ENCODE measurements at places on chromosomes 3 and 15.

GRCh38 chr3:34687671-34688070 is 889.2 kb downstream of the PDCD6IP start:
- no peak for DNase-seq

GRCh38 chr3:6125520-6125919 is 735.4 kb upstream of the GRM7 start:
- no peak for DNase-seq

GRCh38 chr3:10303785-10304184 is 11.0 kb upstream of the GHRL start:
- DNase-seq, result no peak

DNA sequence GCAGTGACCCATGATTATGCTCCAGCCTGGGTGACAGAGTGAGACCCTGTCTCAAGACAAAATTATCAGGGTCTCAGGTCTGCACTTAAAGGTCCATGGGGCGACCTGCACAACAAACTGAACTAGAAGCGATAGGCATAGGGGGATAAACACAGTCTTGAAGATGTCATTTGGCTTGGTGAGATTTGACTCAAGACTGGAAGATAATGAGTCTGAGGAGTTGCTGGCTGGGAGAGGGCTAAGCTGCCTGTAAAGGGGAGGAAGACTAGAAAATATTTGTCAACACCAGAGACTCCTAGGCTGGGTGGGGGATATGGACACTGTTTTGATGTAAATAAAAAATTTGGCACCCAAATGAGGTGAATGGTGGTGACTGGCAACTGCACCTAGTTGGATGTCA is 19.8 kb downstream of the GHRL start:
- DNase-seq, result no peak

GRCh38 chr3:188126276-188126675 is 27.7 kb upstream of the LPP start:
- no peak for DNase-seq

DNA sequence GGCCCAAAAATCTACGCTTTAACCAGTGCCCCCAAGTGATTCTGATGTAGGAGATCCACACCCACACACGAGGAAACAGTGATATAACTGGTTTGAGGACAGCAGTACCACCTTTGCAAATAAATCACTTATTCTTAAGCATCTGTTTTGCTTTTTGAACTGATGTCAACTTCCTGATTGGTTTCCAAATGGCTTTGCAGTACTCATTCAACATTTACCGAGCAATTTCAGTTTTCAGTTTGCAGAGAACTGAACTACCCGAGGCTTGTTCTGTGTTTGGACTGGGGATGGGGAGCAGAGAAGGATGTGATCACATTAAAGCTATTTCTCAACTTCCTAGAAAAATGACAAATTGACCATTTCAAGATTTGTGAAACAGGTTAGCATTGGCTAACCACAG is 1.1 kb upstream of the GYG1 start:
- no peak for DNase-seq

DNA sequence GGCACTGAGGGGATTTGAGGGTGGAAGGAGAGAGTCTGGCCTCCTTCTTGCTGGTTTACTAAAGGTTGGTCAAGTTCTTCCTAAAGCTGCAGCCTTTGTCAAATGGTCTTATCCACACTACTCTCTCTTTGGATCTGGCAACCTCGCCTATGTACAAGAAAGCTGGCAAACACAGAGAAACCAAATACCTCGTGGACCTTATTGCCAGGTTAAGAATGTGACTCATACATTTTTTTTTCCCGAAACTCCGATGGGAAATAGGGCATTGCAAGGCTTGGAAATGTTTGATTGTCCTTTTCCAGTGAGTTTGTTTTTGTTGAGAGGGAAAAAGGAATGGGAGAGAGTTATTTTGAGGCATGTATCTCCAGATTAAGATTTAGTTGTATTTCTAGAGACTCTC is 13.9 kb downstream of the EOMES start:
- DNase-seq, result no peak

DNA sequence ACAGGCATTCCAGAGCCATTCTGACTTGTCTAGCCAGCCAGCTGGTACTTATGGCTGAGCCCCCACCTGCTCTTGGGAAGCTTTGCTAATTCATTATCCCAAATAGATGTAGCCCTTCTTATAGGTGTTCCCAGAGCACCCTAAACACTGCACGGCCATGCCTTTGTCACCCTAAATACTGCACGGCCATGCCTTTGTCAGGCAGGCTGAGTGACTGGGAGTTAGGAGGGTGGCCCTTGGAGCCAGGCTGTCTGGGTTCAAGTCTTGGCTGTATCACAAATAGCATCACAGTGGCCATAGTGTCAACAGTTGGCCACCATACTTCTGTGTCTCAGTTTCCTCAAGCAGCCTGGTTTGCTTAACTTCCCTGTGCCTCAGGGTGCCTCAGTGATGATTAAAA is 292.3 kb downstream of the ADAMTS17 start:
- DNase-seq, result no peak

- DNase-seq, result no peak
These were observed 4.4 kb downstream of the TMEM45A start for GRCh38 chr3:100496711-100497261.

- DNase-seq, result no peak
These were observed 13.4 kb upstream of the ZNF639 start for GRCh38 chr3:179309225-179310078.

GRCh38 chr3:71062952-71063772 is 520.4 kb downstream of the FOXP1 start:
- no peak for DNase-seq

GRCh38 chr3:34056951-34057390 is 258.5 kb downstream of the PDCD6IP start:
- no peak for DNase-seq
